ENCODE measurements at places on chromosomes 1 and 21.

GRCh38 chr1:181190364-181191035, 102.0 kb downstream of the IER5 start:
- DNase-seq: no peak

- DNase-seq: no peak
Observed at GRCh38 chr1:154352245-154352580, 26.9 kb downstream of the ATP8B2 start.

- no peak for DNase-seq
Observed at GRCh38 chr1:231778009-231778719, 151.6 kb downstream of the DISC1 start.

DNA sequence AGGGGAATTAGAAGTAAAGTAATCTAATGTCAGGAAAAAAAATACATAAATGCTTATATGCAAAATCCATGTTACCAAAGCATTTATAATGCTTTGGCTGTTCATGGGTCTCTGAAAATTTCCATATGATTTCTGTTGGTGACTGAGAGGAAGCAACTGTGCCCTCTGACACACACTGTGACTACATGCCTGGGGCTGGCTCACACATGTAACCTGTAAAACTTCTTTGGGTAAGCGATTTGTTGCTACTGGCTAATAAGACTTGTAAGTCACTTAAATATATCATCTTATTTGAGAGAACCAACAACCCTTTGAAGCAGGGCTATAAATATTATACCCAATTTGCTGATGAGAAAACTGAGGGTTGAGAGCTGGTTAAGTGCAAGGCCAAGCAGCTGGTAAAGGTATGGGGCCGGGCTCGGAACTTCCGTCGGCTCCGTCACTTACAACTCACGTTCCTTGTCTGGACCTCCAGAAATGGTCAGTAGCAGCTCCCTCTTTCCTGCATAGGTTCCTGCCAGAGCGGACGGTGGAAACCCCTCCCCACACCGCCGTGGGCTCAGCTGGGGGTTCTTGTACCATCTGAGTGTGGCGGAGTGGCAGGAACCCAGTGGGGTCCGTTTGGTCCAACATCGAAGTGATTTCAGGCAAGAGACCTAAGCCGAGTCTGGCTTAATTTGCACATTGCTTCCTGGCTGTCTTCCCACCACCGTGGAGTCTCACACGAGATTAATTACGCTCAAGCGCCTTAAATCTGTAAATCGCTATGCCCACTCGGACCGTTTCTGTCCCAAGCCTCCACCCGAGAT, 714 bp downstream of the DFFA start:
- no peak for DNase-seq

GRCh38 chr1:99629164-99629563, 16.7 kb upstream of the PALMD start:
- DNase-seq: no peak

- no peak for DNase-seq
Observed at GRCh38 chr1:116332451-116332850, 40.6 kb upstream of the ATP1A1 start.

GRCh38 chr1:114750780-114751179, 7.0 kb downstream of the CSDE1 start:
- DNase-seq: no peak

DNA sequence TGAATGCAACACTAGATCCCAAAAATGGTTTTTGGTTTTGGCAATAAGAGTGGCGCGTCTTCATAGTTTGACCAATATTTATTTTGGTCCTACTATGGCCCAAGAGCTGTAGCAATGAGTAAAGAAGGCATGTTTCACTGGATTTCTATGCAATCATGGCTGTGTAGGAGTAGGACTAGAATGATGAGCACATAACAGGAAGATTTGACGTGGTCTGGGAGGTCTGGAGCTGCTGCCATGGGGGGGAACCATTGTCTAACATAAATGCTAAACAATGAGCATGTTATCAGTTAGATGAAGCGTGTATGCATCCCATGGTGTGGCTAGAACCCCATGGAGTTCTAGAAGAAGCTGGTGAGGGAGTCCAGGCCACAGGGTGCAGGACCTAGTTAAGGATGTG, 38.3 kb downstream of the OLIG1 start:
- no peak for DNase-seq

DNA sequence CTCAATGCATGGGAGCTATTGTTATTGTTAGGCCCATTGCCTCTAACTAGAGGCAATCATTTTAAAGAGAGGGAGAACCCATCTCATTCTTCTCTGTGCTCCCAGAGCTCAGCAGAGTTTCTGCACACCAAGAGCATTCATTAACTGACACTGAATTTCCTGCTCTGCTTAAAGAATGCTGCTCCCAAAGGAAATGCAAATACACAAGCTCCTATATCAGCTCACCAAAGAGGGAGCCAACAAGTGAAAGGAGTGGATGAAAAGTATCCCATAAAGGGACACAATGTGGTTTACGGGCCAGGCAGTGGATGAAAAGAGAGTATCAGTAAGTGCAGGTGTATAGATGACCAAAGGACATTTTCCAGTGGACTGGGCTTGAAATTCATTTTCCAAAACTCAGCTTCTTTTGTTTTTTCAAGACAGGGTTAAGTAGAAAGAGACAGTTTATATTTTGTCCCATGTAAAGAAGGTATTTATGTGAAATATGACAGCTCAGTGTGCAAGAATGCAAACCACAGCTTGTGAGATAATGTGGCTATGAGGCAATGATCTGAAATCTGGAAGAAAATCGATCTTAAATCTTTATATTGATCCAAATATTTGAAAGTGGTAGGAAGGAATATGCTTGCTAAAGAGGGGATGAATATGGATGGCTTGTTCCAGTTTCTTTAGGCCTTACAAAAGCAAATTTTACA, 207.7 kb upstream of the CAMK1G start:
- DNase-seq: no peak

GRCh38 chr1:198151688-198152087, 5.1 kb upstream of the NEK7 start:
- DNase-seq: no peak

- DNase-seq: no peak
Observed at GRCh38 chr1:51664421-51665240, 47.7 kb downstream of the OSBPL9 start.

- no peak for DNase-seq
Observed at GRCh38 chr1:183444243-183444642, 26.1 kb upstream of the NMNAT2 start.

DNA sequence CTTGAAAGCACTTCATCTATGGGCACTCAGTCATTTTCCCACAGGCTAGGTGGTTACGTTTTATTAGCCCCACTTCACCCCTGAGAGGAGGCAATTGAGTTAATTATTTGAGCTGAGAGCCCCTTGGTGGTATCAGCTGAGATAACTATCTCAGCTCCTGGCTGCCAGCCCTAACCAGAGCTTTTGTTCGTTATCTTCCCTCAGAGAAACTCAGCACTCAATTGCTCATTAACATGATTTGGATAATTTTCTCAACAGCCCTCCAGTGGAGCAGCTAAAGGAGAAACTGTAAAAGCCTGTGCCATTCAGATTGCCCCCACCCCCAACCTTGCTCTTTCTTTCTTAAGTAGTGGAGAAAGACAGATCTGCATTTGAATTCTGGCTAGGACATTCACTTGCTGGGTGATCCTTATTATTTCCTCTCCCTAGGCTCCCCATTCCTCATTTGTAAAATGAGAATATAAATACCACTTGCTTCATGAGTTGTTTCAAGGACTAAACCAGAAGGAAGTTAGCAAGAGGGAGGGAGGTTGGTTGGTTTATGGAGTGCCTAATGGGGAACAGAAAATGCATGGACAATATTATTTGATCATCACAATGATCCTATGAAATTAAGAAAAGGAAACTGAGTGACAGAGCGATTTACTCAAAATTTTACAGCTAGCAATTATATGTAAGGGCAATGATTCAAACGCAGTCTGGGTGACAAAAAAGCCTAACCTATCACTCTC, 218.7 kb upstream of the FGGY start:
- no peak for DNase-seq

DNA sequence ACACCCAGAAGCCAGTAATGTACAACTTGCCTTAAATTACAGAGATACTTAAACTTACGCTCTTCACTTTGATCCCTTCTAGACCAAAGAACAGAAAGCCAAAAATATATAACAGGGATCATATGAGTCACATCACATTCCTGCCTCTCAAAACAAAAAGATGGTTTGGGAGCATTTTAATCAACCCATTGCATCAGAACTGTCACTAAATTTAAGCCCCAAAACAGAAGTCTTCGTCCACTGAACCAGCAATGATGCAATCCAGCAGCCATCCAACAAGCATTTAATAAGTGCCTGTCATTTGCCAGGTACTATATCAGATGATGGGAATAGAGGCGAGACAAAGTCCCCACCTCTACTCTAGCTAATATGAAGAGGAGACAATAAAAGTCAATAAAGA, 42.7 kb upstream of the GLIS1 start:
- DNase-seq: no peak

- DNase-seq: no peak
Observed at GRCh38 chr1:165353731-165354671, 2.5 kb downstream of the LMX1A start.

GRCh38 chr1:226407199-226407496, 745 bp downstream of the PARP1 start:
- DNase-seq: no peak

DNA sequence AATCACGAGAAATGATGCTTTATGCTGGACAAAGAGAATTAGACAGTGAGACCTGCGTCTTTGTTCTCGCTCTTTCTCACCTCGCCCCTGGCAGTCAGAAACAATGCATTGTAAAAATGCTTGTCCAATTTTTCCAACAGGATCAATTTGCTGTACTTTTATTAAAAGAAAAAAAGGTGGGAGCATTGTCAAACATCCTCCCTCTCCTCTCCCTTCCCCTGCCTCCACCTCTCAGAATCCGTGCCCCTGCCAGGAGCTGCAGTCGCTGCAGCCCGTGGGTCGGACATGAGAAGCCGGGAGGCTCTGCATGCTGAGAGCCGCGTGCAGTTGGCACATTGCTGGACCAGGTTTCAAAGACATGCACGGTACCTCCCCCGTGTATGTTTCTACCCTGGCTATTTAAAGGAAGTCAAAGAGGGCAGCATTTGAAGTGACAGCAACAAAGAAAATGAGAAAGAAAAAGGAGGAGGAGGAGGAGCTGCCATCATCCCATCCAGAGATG, 161.0 kb upstream of the KAZN start:
- no peak for DNase-seq

DNA sequence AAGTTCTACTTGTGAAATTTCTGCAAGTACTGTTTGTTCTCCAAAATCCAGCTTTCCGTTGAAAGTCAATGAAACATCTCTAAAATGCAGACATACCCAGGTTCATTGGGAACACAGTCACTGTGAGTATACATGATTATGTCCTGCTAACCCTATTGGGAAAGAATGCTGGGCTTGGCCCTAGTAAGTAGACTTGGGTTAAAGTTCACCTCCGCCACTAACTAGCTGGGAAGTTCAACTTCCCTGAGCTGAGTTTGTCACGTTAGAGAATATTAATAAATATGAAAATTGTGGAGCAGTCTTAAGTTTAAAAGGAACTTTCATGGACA, 10.5 kb upstream of the PGD start:
- DNase-seq: no peak

DNA sequence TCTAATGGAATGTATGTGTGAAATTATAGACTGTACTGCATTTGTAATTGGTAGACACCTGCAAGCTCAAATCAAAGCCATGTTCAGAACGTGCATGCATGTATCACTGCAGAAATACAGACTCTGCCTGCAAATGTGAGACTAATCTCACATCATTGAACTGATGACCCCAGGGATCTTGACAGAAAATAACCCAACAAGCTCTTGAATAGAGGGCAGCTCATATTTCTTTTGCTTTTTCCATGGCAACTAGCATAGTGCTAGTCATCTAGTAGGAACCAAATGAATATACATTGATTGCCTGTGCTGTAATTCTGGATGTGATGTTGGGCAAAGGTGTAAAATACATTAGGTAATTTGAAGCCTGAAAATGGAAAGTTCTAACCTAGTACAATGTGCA, 62.4 kb downstream of the PTPRC start:
- DNase-seq: no peak

DNA sequence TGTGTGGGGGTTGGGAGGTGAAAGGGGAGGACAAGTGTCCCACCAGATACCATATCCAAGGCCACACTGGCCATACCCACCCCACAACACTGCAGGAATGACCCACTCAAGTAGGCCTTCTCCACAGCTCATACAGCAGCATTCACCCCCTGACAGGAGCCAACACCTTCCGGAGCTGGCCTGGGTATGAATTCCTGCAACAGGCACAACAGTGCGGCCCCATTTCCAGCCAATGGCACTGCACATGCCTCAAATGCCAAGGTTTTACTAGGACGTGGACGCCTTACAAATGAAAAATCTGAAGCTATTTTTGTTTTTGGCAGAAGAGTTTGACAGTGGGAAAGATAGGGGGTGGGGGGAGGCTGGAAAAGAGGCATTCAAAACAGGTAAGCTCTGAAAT, 2.0 kb downstream of the KCND3 start:
- DNase-seq: no peak
